ENCODE measurements at places on chromosomes 1 and 21. TPM values are rescaled to one million over a fixed set of nuclear protein-coding genes. Genes with fewer than 3 reads are reported as not detected.
A peak's percentile ranks its signal among the peaks of the same experiment; 100 is the strongest.

The RPE65 gene
- total RNA-seq = not detected

The FCRL6 gene
- not detected for total RNA-seq

The OR2T2 gene
- not detected for total RNA-seq

The PDZK1 gene
- not detected for total RNA-seq

The S100A5 gene
- total RNA-seq = 1.3 TPM

The GUCA2A gene
- total RNA-seq = not detected

The VCAM1 gene
- 0.10 TPM for total RNA-seq

The RXFP4 gene
- 0.16 TPM for total RNA-seq

The ADCY10 gene
- not detected for total RNA-seq

DNA sequence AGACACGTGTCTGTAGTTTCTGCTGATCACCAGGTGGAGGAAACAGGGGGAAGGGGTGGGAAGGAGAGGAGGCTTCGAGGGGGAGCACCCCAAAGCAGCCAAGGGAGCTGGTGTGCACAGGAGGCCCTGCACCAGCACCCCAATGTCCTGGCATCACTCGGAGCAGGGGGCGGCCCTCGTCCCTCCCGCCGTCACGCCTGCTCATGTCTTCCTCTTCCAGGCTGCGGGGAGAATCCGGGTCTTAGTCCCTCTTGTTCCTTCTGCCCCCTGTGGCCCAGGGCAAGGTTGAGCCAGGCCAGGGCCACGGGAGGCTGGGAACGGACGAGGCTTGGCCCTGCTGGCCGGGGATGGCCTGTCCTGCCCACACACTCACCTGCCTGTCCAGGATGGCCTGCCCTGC, 21.4 kb upstream of the ARHGEF16 start:
- no peak for DNase-seq
- no peak overlapping the region for H3K4me3 ChIP-seq
- no peak overlapping the region for H3K27ac ChIP-seq

DNA sequence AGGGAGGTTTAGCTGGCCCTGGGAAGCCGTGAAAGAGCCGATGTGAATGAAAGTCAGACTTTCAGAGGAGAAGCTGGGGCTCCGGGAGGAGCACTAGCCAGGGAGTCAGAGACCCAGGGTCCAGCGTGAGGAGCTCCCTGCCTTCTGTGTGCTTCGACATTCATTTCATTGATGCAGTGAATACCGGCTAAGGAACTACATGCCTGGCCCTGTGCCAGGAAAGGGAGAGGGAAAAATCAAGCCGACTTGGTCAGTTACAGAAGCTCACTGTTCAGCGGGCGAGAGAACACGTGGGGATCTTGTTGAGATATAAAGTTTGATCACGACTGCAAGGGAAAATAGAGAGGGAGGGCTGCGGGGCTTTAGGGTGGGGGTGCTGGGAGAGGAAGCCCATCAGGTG, 76.7 kb upstream of the RUNX3 start:
- H3K27ac ChIP-seq = no peak overlapping the region
- no peaks in the 10 kb centered on the region for H3K27me3 ChIP-seq
- no peak overlapping the region for H3K4me3 ChIP-seq

DNA sequence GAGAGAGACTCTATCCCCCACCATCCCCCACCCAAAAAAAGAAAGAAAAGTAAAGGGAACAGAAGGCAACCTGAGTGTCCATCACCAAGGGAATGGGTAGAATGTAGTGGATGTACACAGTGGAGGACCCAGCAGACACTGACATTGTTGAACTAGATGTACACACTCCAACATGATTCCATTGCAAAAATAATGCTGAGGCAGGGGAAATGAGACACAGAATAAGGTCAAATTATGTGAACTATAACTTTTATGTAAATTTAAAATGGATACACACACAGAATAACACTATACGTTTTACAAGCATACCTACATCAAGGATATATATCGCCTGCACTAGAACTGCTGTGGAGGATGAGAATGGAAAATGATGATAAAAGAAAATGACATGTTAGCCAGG, 34.8 kb downstream of the PTAFR start:
- H3K27ac ChIP-seq = no peak overlapping the region
- H3K36me3 ChIP-seq = no peaks in the 10 kb centered on the region
- H3K27me3 ChIP-seq = peaks cover 42% of the 10 kb centered on the region
- DNase-seq = no peak

DNA sequence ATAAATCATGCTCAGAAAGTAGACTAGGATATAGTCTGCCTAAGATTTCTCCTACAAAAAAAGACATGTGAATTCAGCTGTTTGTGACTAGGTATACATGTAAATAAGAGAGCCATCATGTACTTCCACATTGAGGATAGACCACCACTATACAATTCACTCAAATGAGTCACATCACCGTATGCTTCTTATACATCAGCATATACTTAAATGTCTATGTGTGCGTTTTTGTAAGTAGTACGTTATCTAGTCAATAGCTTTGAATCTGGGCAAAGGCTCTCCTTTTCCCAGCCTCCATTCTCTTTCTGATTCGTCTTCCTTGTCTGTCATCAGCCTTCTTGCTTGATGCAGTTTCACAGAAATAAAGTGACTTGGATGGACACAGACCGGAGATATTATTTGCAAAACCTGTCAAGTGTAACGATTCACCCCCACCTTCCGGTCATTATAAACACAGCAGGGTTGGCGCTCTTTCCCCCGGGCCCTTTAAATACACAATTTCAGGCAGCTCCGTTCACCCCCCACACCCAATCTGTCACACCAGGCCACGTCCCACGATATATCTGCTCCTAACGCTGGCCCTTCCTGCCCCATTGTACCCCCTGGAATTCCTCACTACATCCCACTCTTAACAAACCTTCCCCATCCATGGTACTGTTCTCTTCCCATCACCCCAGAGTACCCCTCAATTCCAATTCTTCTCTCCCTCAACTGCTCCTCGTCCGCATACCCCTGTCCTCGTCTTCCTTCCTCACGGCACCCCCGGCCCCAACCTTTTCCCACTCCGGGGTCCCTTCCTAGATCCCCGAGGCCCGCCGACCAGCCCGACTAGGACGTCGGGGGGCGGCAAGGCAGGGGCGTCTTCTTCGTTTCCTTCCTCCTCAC, 636 bp downstream of the VAMP4 start:
- peaks cover 60% of the 10 kb centered on the region for H3K4me1 ChIP-seq
- peak; percentile 31 for DNase-seq
- H3K27me3 ChIP-seq = no peaks in the 10 kb centered on the region
- H3K36me3 ChIP-seq = peaks cover 18% of the 10 kb centered on the region

DNA sequence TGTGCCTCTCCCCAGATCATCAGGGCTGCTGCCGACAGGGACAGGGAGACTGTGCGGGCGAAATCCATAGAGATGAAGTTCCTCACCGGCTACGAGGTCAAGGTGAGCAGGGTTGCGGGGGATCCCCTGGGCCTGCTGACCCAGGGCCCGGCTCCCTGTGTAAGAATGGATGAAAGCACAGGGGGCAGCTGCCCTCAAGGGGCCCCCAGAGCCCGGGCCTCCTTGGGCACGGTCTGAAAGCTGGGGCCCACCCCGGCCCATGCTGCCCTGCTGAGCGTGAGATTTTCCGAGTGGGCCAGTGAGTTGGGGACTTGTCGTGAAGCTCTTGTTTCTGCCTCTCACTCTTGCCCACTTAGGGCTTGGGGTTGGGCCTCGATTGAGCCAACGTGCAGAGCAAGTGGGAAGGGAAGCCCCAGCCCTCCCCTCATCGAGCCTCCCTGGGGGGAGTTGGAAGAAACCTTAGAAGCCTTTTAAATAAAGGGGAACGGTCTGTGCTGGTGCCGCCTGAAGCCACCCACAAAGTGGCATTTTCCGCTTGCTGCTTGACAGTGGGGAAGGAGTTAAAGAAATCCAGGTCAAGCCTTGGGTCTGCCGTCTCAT, 45.2 kb downstream of the COQ8A start:
- no peak overlapping the region for H3K27ac ChIP-seq
- peaks cover 8% of the 10 kb centered on the region for H3K36me3 ChIP-seq
- H3K27me3 ChIP-seq = no peaks in the 10 kb centered on the region
- no peak overlapping the region for H3K4me3 ChIP-seq

- H3K27me3 ChIP-seq = peaks cover 83% of the 10 kb centered on the region
- H3K27ac ChIP-seq = no peak overlapping the region
- H3K36me3 ChIP-seq = peaks cover 3% of the 10 kb centered on the region
- no peak for DNase-seq
- no peak overlapping the region for H3K4me3 ChIP-seq
Measured at GRCh38 chr1:118982266-118982665, 5.9 kb downstream of the TBX15 start.

DNA sequence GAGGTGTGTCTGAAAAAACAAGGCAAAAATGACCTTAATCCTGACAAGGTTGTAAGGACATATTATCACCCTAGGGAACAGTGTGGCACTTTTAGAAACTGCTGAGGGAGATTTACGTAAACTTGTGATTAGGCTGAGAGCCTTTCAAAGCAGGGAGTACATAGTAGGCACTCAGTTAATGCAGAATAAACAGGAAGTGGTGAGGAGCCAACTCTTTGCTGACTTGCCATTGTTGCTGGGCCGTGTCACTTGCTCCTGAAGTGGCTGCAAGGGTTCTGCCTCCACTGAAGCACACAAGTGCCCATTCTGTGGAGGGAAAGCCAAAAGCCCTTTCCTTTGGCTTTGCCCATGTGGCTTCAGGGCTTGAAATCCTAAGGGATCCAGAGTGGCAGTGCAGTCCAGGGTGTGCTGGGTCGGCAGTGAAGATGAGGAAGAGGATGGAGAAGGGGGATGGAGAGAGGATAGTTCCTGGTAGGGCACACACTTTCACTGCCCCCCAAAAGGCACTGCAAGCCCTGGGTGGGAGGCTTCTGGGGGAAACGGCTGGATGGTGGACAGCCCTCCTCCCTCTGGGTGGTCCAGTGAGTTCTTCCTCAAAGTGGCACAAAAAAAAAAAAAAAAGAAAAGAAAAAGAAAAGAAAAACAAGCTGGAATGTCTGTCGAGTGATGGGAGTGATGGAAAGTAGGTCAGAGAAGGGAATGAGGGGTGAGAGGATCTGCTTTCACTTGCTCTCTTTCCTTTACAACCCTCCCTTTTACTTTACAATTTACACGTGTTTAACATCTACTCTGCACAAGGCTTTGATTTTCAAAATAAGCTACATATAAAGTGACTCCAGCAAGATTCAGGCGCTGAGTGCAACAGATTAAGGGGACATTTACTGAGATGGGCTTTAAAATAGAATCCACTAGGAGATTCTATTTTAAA, 13.7 kb upstream of the RHEX start:
- H3K36me3 ChIP-seq = no peaks in the 10 kb centered on the region
- peak overlapping the region; percentile 48 for H3K27ac ChIP-seq
- DNase-seq = no peak
- no peak overlapping the region for H3K4me3 ChIP-seq
- peaks cover 32% of the 10 kb centered on the region for H3K4me1 ChIP-seq

DNA sequence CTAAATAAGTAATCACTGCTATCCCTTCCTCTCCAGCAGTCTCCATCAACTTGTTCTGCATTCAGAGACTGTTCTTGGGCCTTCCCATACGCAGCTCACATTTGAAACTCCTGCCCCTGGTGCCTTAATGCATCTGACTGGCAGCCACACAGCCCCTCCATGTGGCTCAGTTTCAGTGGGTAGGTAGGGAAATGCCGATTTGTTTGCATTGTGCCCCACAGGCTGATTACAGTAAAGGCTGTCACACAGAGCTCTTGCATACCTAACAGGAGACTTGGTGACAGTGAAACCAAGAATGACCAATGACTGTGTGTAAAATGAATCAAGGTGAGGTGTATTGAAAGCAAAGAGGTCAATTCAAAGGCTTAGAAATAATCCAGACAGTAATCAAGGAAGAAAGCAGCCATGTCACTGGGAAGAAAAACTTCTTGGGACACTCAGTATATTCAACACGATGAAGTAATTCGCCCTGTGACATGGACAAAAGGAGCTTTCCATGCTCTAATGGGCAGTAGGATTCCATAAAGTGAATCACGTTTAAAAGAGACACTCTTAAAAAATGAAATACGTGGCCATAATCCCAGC, 12.7 kb upstream of the B3GALNT2 start:
- no peak overlapping the region for H3K4me3 ChIP-seq
- peaks cover 10% of the 10 kb centered on the region for H3K27me3 ChIP-seq
- H3K4me1 ChIP-seq = peaks cover 12% of the 10 kb centered on the region
- DNase-seq = no peak
- H3K27ac ChIP-seq = no peak overlapping the region
- no peaks in the 10 kb centered on the region for H3K36me3 ChIP-seq

DNA sequence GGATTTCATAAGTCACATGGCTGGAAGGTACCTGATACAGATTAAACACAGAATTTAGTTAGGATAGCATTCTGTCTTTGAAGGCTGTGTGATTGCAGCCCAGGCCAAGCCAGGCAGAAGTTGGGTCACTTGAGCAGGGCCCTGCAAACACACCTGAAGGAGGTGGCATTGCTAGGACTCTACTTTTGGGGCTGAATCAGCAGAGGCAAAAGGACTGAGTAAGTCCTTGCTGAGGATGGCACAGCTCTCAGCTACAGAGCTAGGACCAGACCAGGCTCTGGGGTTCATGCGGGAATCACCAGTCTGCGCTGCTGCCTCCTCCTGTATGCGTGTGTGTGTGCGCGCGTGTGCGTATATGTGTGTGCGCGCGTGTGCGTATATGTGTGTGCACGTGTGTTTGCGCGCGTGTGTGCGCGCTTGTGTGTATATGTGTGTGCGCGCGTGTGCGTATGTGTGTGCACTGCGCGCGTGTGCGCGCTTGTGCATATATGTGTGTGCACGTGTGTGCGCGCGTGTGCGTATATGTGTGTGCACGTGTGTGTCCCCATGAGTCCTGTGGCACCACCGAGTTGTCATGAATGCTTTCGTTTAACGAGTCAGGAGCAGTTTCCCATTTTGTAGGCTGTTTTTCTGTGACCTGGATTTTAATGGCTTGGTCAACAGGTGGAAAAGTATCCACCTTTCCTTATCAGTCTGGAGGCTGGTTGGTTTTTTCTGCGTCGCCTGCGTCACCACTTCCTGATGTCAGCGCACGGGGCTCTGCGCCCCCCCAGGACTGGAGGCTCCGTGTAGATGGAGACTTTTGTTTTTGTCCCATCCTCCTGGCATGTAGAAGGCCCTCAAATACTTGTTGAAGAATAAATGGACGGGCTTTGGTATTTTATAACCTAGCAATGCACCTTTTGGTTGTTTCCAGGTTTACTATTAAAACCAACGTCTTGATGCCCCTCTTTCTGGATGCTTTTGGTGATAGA, 34.7 kb downstream of the ADARB1 start:
- peak overlapping the region; percentile 45 for H3K4me3 ChIP-seq
- H3K27ac ChIP-seq = no peak overlapping the region
- H3K36me3 ChIP-seq = peaks cover 6% of the 10 kb centered on the region
- DNase-seq = no peak

DNA sequence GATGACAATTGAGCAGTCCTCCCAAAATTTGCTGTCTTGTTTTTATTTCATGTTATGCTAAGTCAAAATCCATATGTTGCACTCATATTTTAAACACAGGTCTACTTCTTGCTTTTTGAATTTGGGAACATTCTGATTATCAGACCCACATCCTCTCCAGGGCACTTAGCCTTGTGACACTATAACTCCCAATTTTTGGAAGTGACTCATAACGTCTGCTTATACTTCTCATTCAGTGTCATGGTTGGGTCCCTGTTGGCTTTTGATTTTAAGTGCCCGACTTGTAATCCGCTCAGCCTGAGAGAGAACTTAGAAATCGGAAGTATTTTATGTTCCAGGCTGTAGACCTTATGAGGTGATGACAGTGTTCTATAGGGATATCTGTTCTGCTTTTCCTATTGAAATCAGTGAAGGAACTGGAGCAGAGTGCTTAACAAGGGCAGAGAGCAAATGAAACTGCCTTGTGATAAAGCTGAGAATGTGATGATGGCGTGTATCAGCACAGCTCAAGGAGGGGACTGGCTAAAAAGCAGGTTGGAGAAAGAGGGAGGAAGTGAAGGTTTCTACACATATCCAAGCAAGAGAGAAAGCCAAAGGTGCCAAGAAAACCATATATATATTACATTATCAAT, 136.0 kb downstream of the HLX start:
- DNase-seq = no peak
- no peak overlapping the region for H3K4me3 ChIP-seq
- no peaks in the 10 kb centered on the region for H3K36me3 ChIP-seq
- no peak overlapping the region for H3K27ac ChIP-seq
